ENCODE measurements at places on chromosomes 3 and 15. TPM values are rescaled to one million over a fixed set of nuclear protein-coding genes. Genes with fewer than 3 reads are reported as not detected.

Gene COL6A5
- total RNA-seq, result not detected

Gene CYP1A2
- total RNA-seq, result not detected

Gene CP
- total RNA-seq, result 0.08 TPM

Gene REC114
- total RNA-seq, result not detected

Gene FSIP1
- total RNA-seq, result 0.87 TPM

Gene SAMD7
- total RNA-seq, result not detected

Gene OIP5
- 33.7 TPM for total RNA-seq

Gene MASP1
- total RNA-seq, result 0.34 TPM

Gene GOLGA8T
- total RNA-seq, result not detected

Gene PLA2G4D
- not detected for total RNA-seq

Gene TICRR
- total RNA-seq, result 24.9 TPM

Gene POLG
- 47.0 TPM for total RNA-seq

Gene ATP13A5
- total RNA-seq, result 0.06 TPM

Gene GLDN
- total RNA-seq, result 0.43 TPM

Gene MTFMT
- total RNA-seq, result 16.6 TPM

Gene MUC20
- not detected for total RNA-seq

Gene STRA6
- 94.4 TPM for total RNA-seq

Gene PLSCR2
- not detected for total RNA-seq

Gene PTPRG
- total RNA-seq, result 22.5 TPM

Gene NCBP2
- 102 TPM for total RNA-seq

Gene DBR1
- total RNA-seq, result 25.2 TPM

Gene BBS4
- total RNA-seq, result 11.0 TPM

Gene SNX22
- total RNA-seq, result 1.6 TPM

Gene LDHAL6B
- total RNA-seq, result not detected

Gene RBM6
- 51.0 TPM for total RNA-seq

Gene PLXNA1
- 51.6 TPM for total RNA-seq

Gene CAPN7
- total RNA-seq, result 35.8 TPM

Gene TFRC
- total RNA-seq, result 259 TPM

Gene C15orf39
- 19.6 TPM for total RNA-seq

Gene CIDEC
- not detected for total RNA-seq

Measured in SJCRH30 (cell line).